Stimulated activated CD8-positive, alpha-beta memory T cell treated with anti-CD3 and anti-CD28 coated beads, Interleukin-4, amount 100 ng/mL, for 4 hours (primary cell): ENCODE measurements at places on chromosomes 7 and 10.

DNA sequence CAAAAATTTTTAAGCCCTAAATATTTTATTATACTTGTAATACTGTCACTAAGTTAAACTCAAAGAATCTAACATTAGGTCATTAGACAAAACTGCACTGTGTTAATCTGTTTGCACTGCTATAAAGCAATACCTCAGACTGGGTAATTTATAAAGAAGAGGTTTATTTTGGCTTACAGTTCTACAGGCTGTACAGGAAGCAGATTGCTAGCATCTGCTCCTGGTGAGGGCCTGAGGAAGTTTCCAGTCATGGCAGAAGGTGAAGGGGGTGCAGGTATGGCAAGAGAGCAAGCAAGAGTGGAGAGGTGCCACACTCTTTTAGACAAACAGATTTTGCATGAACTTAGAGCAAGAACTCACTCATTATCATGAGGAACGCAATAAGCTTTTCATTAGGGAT lies 125.7 kb downstream of the IMMP2L start:
- DNase-seq, result no peak

GRCh38 chr10:29227201-29227600 lies 61.7 kb upstream of the LYZL1 start:
- no peak for DNase-seq

DNA sequence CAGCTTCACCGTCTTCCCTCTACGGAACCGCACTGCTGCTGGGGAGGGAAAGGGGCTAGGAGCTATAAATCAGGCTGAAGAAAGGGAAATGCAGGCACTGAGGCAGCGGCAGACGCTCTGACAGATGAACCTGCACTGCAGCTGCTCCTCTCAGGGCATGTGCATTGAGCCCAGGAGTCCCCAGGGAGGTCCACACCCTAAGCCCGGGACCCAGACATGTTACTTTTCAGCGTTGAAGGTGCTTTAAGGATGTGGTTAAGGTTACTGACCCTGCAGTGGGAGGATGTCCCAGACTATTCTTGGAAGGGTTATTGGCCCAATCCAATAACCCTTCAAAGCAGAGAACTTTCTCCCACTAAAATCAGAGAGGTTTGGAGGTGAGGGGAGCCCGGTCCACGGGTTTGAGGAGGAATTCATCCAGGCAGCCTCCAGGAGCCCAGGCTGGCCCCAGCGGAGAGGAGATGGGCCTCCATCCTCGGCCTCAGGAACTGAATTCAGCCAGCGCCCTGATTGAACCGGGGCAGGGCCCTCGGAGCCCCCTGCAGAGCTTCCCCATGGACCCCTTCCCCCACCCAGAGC lies 75.4 kb downstream of the ADARB2 start:
- DNase-seq, result no peak

- no peak for DNase-seq
Measured at GRCh38 chr10:14328881-14329672, 1.6 kb downstream of the FRMD4A start.

DNA sequence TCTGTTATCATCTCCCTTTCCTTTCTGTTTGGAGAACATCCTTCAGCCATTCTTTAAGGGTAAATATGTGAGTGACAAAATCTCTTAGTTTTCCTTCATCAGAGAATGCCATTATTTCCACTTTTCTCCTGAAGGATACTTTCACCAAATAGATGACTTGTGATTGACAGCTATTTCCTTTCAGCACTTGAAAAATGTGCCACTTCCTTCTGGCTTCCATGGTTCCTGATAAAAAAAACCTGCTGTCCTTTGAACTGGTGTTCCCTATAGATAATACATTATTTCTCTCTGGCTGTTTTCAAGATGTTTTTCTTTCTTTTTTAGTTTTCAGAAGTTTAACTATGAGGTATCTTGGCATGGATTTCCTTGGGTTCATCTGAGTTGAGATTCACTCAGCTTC lies 79.7 kb downstream of the TBXAS1 start:
- no peak for DNase-seq

GRCh38 chr7:23207021-23207420 lies 25.2 kb downstream of the NUP42 start:
- DNase-seq, result no peak

- no peak for DNase-seq
Measured at GRCh38 chr7:95718577-95719410, 53.6 kb upstream of the DYNC1I1 start.

DNA sequence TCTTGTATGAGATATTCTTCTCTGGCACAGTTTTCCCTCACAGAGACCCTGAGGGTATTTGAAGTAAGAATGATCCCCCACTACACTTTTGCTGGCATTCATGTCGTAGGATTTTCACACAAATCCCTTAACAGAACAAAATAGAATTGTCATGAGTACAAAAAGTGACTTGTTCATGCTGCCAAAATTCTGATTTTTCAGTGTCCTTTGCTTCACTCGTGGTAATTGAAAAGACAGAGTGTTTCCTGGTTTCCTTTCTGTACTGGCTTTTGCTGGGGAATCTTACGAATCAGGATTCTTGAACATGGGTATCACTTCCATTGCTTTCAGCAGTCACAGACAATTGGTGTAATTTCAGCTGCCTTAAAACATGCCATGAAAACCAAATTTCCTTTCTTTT lies 756.3 kb downstream of the REEP3 start:
- no peak for DNase-seq

DNA sequence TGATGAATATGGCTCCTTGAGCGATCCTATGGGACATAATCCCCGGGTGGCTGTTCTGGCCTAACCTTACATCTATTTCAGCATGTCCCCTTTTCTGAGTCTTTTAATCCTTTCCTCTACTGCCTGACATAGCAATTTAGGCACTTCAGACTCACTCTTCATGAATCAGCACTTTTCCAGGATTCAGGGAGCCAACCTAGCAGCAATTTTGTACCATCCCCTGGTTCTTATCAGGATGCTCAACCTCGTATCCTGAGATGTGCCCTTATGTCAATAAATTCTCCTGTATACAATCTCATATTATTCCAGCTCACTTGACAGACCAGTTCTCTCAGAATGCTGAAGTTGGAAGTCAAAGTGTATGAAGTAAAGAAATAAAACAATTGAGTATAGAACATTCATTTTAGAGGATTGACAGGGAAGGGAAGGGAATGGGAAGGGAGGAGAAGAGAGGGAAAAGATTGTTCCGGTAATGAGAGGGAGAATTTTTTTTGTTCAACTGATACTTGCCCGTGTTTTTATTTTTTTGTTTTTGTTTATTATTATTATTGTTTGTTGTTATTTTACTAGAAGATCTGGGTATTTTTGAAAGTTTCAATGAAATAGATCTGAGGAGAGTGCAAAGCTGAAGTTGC lies 8.2 kb upstream of the ZC3HAV1 start:
- no peak for DNase-seq

- DNase-seq, result no peak
Measured at GRCh38 chr10:63866075-63866746, 345.0 kb downstream of the REEP3 start.

DNA sequence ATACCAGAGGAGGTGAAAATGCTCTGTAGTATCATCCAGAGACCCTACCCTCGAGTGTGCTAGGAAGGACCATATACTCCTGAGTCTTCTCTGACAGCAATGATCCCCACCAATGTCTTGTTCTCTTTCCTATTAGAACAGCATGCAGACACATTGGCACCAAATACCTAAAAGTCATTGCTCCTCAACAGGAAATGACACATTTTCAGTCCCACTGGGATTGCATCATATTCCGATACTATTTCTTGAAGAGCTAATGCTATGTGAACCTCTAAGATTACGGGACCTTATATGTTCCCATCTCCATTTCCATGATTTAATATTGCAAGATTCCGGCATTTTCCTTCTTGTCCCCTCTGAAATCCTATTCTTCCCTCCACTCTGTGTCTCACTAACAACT lies 177.4 kb downstream of the NRP1 start:
- DNase-seq, result no peak

DNA sequence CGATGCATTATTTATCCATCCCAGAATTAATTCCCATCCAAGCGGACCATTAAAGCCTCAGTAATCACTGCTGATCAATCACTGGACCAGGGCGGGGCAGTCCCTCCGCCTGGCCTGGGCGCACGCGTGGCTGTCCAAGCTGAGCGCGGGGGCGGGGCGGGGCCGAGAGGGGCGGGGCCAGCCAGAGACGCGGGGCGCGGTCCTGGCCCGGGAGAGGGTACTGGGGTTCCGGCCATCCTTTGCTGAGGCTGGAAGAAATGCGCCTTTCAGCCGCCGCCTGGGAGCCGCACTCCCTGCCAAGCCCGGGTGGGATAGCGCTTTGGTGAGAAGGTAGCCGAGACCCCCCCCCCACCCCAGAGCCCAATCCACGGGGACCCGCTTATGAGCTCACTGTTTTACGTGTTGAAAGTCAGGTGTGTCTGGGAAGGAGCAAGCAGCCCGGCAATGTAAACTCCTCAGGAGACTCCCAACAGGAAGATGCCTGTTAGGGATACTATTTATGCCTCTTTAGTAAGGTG lies at the start of gene ARHGAP22:
Gene ARHGAP22, minus strand, starts transcription at position 83 of the 518 bp plus-strand sequence. CDS start 277 bp downstream, outside the sequence.
- no peak for DNase-seq

DNA sequence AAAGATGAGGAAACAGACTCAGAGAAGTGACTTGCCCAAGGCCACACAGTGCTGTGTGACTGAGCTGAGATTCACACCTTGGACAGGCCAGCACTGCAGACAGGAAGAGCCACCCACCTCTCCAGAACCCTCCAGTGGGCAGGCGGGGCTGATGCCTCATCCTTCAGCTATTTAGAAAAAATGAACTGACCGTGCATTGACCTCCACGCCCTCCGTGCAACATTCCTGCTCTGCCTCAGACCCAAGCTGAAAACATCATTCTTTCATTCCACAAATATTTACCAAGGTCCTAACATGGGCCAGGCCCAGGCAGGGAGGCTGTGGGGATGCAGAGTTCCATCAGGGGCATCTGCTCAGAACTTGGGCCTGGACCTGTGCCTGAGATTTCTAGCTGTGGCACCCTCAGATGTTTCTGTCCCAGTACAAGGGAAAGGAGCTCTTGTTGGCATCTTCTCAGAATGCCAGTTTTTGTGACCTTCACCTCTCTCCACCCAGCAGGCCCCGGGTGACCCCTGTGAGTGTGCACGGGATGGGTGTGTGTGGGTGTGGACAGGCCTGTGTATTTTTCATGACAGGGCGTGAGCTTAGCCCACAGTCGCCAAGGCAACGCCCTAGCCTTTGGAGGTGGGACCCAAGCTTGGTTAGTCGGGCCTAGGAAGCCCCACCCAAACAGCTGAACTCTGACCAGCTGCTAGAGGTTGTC lies 6.5 kb downstream of the VSIR start:
- DNase-seq, result no peak

- no peak for DNase-seq
Measured at GRCh38 chr7:158494643-158495042, 93.0 kb downstream of the PTPRN2 start.

GRCh38 chr10:123102673-123103072 lies 33.1 kb upstream of the HMX3 start:
- DNase-seq, result no peak

- DNase-seq, result no peak
Measured at GRCh38 chr7:80183900-80184685, 49.5 kb downstream of the GNAI1 start.

DNA sequence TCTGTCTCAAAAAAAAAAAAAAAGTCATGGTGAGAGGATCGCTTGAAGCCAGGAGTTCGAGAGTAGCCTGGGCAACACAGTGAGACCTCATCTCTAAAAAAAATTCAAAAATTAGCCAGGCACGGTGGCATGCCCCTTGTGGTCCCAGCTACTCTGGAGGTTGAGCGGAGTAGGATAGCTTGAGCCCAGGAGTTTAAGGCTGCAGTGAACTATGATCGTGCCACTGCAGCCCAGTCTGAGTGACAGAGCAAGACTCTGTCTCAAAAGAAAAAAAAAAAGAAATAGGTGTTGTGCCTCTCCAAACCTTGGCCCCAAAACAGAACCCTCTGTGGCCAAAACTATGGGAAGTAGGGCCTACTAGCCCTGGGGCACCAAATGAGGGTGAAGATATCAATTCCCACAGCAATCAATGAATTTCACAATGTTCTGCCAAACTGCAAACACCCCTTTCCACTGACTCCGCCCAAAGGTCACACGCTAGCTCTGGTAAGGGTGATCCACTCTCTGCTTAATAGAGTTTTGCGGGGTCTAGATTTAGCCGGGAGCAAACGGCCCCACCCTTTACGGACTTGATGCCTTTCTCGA lies 16.9 kb downstream of the SSC4D start:
- DNase-seq, result no peak

DNA sequence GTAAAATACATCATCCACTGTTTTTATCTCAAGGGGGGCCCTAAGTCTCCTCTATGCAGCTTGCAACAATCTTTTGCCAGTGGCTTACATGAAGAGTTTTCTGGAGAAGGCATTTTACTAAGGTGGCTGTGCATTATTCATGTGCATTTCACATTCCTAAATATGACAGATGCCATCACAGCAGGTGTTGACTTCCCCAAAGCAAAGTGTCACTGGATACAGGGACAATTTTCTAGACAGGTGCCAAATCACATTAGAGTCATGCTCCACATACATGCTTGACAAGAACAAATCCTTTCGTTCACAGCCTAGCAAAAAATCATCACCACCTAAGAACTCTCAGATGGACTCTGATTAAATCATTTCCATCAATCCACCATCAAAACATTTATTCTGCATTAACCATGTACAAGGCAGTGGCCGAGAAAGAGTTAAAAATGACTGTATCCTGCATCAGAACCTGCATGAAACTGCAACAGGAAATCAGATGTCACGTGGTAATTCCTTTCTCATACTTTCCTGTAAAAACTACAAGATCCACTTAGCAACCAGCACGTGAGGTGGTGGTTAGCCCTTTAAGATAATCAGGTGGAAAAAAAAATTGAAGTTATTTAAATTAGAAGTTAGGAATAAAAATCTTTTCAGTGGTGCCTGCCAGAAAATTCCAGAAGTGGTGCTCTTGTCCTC lies 88.2 kb upstream of the AFAP1L2 start:
- DNase-seq, result no peak

- no peak for DNase-seq
Measured at GRCh38 chr10:43958964-43959363, 310.3 kb upstream of the ZNF32 start.

- no peak for DNase-seq
Measured at GRCh38 chr10:50324046-50324445, 72.7 kb upstream of the ASAH2 start.

- DNase-seq, result no peak
Measured at GRCh38 chr7:17942231-17942630, 1.9 kb upstream of the SNX13 start.

- DNase-seq, result no peak
Measured at GRCh38 chr7:43211693-43212092, 99.2 kb downstream of the HECW1 start.

GRCh38 chr7:144824360-144824759 lies 11.5 kb downstream of the TPK1 start:
- no peak for DNase-seq

DNA sequence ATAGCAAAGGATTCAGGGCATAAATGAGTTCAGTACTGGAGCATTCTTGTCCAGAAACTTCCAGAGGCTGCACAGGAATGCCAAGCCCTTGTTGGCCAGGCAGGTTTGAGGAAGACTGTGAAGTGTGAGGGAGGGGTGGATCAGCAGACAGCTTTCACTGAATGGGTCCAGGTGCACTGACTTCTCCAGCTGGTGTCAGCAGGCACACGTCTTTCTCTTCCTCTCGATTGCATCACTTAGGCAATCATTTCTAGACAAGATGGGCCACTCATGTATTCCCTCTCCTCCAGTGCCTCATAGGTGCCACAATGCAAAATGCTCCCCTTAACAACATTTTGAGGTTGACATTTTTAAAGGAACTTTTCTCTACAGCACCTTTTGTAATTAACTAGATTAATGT lies 15.6 kb upstream of the PLEKHS1 start:
- no peak for DNase-seq
